MCF 10A (cell line): ENCODE measurements at places on chromosomes 2 and 18. TPM values are rescaled to one million over a fixed set of nuclear protein-coding genes. Genes with fewer than 3 reads are reported as not detected.

DNA sequence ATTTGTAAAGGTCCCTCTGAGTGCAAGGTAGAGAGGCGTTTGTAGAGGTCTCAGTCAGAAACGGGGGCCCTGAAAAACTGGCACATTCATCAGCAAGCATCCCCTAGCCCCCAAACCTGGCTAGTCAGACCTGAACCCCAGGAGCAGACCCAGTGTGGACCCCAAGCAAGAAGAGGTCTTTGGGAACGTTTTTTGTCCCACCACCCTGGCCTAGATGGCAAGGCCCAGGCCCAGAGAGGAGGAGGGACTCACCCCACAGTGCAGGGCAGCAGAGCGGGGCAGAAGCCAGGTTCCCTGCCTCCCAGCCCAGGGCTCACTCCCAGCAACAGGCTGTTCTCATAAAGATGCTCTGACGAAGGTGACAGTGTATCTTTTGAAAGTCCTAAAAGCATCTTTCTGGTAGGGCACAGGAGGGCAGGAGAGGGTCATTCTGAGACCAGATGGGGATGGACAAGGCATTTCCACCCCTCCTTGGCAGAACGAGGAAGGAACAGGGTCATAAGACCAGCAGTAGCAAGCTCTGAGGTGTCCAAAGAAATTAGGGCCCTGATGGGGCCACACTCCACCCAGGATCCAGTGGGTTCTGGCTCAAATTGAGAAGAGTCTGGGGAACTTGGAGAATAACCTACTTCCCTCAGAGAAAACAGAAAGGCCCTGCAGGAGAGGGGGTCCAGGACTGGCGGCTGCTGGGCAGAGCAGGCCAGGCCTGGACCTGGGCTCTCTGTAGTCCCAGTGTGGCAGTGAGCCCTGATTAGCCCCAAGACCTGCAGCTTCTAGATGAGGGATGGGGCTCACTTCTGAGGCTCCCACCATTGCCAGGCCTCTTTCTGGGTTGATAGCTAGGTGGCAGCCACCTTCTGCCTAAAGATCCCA lies 18.2 kb downstream of the ADRA2B start:
- H3K27ac ChIP-seq = no peak overlapping the region
- no peak overlapping the region for H3K4me3 ChIP-seq
- no peaks in the 10 kb centered on the region for H3K4me1 ChIP-seq
- no peaks in the 10 kb centered on the region for H3K36me3 ChIP-seq

DNA sequence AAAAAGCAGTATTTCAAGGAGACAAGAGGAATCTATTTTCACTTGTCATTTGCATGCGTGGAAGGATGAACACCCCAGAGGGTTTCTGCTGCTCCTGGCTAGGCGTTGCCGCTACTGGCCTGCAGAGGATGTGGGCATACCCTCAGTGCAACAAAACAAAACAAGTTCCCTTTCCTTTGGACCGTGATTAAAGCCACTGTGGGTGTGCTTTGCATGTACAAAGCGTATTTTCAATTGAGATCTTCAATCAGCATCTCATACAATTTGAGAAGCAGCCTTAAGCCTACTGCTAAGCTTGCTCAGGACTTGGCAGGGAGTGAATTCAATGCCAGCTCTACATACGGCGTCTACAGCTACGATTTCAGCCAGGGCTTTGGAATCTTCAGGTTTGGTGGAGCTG lies 298.4 kb downstream of the LPIN1 start:
- no peaks in the 10 kb centered on the region for H3K27me3 ChIP-seq
- H3K27ac ChIP-seq = no peak overlapping the region

GRCh38 chr2:143452817-143453451 lies 323.7 kb downstream of the ARHGAP15 start:
- H3K4me1 ChIP-seq = peaks cover 10% of the 10 kb centered on the region
- H3K27me3 ChIP-seq = no peaks in the 10 kb centered on the region
- H3K36me3 ChIP-seq = no peaks in the 10 kb centered on the region
- no peak for DNase-seq

LYPD1 gene
- total RNA-seq = not detected in 2 replicates

- peaks cover 25% of the 10 kb centered on the region for H3K4me1 ChIP-seq
- H3K4me3 ChIP-seq = no peak overlapping the region
- peak overlapping the region; percentile 37 for H3K27ac ChIP-seq
- no peaks in the 10 kb centered on the region for H3K27me3 ChIP-seq
- no peaks in the 10 kb centered on the region for H3K36me3 ChIP-seq
Observed at GRCh38 chr2:39875182-39875913, 96.3 kb upstream of the THUMPD2 start.
